Left renal pelvis (tissue), 4 donors: ENCODE measurements at places on chromosomes 11 and 22. TPM values are rescaled to one million over a fixed set of nuclear protein-coding genes. Genes with fewer than 3 reads are reported as not detected.

- DNase-seq, result no peak
These were observed 1.2 kb downstream of the EPS8L2 start for GRCh38 chr11:706957-707816.

FGF4 gene
- polyA plus RNA-seq, result not detected

DNA sequence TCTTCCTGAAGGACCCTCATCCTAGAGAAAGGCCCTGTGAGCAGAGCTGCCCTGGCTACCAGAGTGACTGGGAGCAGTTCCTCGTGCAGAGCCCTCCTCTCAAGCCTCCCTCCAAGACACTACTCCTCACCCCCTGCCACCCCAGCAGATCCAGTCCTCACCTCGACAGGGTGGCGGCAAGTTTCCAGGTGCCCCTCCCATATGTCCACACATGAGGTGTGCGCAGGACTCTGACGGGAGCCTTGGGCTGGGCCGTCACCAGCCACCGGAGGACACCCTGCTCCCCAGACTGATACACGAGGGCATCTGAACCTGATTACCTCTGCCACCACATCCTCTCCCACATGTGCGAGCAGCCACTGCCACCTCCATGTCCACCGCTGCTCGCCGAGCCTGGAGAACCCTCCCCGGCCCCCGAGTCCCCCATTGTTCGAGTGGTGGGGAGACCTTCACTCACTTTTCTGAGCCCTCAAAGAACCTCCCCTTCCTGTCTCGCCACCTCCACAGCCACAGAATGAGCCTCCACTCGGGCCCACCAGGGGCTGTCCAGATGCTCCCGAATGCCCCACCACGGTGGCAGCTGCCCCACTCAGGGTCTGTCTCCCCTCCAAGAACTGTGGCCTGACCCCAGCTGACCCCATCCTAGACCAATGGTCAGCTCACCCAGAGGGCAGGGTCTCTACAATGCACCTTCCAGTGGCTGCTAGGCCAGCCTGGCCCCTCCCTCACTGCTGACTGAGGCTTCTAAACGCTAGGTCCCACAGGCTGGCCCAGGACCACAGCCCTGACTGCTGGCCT lies 62.5 kb downstream of the DGCR2 start:
- DNase-seq, result no peak

DNA sequence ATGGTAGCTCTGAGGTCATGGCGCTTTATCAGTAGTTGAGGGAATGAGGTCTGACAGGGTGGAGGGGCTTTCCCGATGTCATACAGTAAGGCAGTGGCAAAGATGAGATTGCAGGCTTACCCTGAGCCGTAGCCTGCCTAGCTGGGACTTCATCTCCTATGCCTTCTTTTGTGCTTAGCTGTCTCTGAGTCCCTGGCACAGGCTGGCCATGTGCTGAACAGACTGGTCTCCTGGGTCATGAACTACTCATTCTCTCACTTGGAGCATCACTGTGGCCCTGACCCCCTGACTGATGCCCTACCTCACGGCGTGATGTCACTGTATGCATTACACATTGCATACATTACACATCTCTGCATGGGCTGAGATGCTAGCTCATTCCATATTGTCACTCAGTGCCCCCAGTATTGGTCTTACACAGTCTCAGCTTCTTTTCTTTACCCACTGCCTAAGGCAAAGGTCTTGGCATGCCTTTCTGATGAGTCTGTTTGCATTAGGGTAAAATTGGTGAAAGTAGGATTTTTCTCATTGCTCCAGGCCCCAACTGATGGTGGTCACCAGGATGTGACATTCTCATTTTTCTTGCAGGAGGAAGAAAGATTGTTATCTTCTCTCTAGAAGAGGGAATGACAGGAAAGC lies 389.4 kb upstream of the CADM1 start:
- DNase-seq, result no peak

DNA sequence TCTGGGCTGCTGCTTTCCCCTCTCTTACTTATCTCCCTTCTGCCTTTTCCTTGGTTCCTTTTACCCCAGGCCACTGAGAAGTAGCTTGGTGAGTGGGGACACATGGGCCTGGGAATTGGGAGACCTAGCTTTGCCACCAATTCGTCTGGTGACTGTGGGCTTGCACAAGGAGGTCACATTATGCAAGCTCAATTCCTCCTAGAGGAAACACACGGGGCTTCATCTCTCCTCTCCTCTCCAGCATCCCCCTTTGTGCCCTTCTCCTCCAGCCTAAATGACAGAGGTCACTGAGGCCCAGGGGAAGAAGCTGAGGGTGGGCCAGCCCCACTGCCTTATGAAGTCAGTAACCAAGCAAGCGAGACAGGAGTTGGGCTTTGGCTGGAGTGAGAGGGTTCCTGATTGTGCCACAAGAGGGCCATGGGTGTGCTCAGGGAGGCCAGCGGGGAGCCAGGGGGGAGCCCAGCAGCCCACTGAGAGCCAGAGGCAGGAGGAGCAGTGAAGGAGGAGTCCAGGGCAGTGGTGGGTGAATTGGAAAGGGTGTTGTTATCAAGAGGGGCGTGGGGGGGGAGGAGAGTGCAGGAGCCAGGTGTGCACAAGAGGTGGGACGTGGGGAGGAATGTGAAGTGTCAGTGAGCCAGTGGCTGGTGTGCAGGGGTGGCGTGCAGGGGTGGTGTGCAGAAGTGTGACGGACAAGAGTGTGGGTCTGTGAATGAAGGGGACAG lies 2.0 kb downstream of the CLCF1 start:
- no peak for DNase-seq

PTGDR2 gene
- polyA plus RNA-seq, result 0.14 TPM

GRCh38 chr11:73308003-73308960 lies at the start of gene ARHGEF17:
Gene ARHGEF17 (plus strand): TSS chr11:73308276. CDS start chr11:73308639, 363 bp downstream.
- peak; percentile 81 for DNase-seq

DNA sequence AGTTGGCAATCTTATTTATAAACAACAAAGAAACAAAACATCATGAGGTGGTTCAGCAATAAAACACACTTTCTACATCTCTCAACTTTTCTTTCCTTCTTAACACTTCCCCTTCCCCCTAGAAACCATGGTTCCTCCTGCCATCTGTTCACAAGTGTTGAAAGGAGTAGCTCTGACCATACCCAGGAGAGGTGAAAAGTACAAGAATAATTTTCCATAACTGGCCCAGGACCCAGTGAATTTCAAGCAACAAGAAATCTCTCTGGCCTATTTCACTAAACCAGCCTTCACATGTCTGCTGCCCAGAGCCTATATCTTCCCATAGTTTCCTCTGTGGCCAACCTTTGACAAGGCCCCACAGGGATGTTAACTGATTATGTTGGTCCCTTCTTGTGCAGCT lies 98.2 kb upstream of the CEP126 start:
- no peak for DNase-seq

GRCh38 chr11:1481483-1481825 lies 5.1 kb downstream of the MOB2 start:
- no peak for DNase-seq

GGT5 gene
- 13.6 TPM for polyA plus RNA-seq

DNA sequence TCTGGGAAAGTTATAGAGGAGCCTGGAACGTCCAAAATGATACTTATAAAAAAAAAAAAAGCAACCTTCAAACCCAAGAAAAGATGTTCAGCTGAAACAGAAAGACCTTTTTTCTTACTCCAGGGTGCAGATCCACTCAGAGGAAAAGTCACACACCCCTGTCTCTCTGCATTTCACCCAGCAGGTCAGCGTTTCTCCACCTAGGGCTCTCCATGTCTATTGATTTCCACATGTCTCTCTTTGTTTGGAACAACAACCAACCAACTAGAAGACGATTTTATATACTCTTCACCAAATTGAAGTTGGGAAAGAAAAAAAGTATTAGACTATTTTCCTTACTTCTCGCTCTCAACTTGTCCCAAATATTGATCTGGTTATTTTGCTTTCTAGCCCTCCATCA lies 42.2 kb upstream of the BLID start:
- no peak for DNase-seq

DNA sequence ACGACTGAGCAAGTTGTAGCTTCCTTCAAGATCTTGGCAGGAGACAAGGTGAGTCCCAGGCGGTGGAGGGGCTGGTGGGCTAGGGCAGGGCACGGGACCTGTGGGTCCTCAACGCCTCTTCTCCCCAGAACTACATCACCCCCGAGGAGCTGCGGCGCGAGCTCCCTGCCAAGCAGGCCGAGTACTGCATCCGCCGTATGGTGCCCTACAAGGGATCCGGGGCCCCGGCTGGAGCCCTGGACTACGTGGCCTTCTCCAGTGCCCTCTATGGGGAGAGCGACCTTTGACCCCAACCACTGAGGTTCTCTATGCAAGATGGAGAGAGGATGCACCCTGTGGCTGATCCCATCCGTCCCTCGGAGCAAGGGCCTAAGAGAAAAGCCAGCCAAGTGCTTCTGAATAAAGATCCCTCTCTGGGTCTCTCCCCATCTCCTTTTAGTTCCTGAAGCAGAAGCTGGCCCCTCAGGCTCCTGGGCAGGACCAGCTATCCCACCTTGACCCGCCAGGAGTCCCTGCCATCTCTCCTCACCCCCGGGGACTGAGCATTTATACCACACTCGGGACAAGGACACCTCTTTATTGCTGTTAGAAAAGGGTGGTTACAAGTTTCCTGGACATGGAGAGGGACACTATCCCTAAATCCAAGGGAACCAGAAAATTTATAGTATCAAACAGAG lies 5.4 kb downstream of the CTSF start:
- no peak for DNase-seq

DNA sequence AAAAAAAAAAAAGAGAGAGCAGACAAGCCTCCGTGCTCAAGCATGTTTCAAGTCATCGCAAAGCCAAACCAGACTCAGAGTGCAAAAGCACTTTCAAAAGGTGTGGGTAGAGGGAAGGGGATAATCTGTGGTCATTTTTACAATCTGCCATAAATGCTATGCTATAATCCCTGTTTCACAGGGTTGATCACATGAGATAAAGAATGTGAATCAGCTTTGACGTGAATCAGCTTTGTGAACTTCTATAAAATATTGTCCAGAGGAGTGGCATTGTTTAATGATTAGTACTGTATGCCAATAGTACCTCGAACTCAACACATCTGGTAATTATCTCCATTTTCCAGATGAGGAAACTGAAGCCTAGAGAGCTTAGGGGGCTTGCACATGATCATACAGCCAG lies 20.0 kb upstream of the POLD3 start:
- no peak for DNase-seq

DNA sequence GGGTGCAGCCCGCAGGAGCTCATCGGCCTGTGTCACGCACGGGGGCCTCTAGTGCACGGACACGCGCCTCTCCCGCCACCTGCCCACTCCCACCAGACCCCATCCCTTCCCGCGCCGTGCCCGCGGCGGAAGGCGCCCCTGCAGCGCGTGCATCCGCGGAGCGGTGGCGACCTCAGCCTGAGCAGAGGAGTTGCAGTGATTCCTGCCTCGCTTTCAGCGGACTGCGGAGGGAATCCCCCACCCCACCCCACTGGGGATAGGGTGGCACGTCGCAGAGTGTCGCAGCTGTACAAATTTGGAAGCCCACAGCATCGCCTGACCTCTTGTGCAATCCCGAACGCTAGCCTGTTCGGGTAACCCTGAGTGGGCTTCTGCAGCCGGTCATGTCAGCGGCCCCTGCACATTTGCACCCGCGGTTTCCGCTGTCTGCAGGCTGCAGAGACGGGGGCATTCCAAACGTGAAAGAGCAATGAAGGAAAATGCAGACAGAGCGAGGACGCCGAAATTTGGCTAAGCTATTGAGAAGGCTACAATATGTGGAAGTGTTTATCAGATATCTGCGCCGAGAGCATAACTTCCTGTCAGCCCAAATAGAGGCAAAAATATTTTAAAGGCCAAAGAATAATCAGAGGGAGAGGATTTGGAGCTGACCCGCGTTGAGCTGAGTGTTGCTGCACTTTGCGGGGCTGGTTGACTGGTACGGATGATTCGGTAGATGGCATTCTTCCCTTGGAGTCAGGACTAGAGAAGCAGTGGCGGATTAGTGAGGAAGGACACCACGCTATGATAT lies 617 bp upstream of the ARHGAP20 start:
- no peak for DNase-seq

DNA sequence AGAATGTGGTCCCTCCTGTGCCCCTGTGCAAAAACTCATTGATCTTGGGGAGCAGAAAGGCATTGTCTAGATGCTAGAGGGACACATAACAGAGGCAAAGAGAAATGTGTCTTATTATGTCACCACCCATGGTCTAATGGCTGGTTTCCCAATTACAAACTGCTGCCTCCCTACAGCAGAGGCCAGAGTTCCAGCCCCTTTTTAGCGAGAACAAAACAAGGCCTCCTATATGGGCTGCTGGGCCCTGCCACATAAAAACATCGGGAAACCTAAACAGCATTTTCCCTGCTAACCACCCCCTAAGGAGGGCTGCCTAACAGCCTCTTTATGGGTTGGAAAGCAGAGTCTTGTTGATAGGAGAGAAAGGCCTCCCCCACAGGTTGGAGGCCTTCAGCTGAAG lies 75.2 kb upstream of the CRTAM start:
- DNase-seq, result no peak

DNA sequence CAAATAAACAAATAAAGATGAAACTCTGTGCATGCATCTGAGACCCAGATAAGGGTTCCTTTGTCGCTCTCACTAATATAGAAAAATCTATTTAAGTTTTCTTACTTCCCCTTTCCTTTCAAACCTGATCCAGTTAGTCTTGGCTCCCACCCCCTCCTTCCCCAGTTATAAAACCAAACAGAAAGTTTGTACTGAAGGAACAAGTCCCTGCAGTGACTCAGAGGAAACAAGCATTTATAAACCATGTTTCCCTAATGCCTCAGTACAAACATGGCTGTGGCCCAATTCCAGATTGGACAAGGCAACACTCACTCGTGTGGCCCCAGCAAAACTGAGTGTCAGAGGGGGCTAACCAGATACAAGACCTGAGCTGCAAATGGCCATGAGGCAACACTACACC lies 65.5 kb upstream of the ARHGAP20 start:
- DNase-seq, result no peak

DNA sequence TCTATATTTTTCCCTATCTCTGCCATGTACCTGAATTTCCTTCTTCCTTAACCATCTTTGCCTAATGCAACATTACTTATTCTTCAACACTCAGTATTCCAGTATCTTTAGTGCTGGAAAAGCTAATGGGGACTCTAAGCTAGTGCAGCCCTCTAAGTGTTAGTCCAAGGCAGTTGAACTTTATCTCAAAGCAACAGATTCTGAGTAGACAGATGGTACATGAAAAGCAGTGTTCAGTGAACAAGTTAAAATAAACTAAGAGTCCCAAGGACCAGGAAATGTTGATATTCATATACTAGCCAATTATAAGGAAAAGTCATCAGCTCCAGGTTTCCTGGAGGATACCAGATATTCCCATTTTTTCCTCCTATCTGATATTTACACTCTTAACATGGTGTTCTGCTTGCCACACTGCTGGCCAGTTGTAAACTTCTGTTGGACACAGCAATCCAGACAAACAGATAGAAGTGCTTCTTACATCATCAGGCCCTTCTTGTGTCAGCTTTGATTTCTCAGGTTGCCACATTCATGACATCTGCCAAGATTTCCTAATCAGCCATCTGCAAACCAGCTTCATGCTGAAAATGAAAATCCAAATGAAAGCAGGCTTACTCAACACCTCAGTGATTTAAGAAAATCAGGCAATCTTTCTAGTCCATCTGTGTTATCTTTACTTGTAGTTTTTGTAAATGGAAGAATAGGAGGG lies 255.9 kb upstream of the POU2AF2 start:
- no peak for DNase-seq

- DNase-seq, result peak; percentile 33
These were observed 31.3 kb downstream of the TRAF6 start for GRCh38 chr11:36478700-36479329.

GRCh38 chr11:45684440-45684839 lies 19.0 kb upstream of the CHST1 start:
- no peak for DNase-seq
